Inflammatory macrophage (primary cell): ENCODE measurements at places on chromosomes 5 and 9.

GRCh38 chr9:100082782-100083181 is 16.0 kb downstream of the ERP44 start:
- DNase-seq, result no peak

- no peak for DNase-seq
Measured at GRCh38 chr9:135820661-135821060, 86.7 kb downstream of the CAMSAP1 start.

DNA sequence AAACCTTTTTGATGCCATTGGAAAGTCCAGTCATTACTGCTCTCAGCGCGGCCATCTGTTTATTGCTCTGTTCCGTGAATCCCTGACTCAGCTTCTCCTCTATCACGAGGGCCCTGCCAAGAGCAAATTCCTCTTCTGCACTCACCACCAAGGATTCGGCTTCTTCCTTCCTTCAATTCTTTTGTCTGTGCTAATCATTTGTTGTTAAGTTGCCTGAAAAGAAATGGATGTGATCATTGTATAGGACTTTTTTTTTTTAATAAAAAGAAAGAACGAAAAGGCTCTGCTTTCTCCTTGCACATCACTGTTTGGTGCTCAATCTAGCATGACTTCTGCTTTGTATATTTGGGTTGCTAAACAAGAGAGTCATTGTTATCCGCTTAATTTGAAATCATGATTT is 128.7 kb upstream of the PIK3R1 start:
- DNase-seq, result no peak

- no peak for DNase-seq
Measured at GRCh38 chr5:108264533-108264932, 117.4 kb downstream of the FBXL17 start.
